CD4-positive, alpha-beta T cell treated with Interleukin-6 for 4 hours (primary cell): ENCODE measurements at places on chromosomes 2 and 18.

DNA sequence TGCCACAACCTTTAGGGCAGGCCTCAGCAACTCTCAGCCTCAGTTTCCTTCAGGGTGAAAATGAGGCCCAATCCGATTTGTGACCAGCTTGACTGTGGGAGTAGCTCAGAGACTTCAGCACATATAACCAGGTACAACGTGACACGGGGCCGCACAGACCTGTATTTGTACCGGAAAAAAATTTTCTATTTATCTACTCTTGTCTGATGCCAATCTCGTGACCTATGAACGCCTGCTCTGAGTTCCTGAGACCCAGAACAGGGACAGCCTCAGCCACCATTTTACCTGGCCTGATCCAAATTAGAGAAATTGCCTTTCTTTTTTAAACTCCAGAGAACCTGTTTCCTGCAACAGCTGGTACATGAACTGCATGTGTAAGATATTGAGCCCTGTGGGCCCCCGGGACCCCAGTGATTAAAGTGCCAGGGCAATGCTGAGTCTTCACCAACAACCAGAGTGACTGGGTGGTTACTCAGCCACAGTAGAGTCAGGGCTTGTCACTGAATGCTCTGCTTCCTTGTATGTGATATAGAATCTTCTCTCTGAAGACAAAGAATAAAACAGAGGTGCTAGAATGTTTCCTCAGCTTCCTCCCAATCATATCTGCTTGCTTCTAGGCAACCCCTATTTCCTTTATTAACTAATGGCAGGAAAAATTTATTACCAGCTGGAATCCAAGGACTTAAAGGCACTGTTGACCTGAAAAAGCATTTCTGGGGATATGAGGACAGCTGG is 47.8 kb upstream of the FZD7 start:
- no peak for DNase-seq

DNA sequence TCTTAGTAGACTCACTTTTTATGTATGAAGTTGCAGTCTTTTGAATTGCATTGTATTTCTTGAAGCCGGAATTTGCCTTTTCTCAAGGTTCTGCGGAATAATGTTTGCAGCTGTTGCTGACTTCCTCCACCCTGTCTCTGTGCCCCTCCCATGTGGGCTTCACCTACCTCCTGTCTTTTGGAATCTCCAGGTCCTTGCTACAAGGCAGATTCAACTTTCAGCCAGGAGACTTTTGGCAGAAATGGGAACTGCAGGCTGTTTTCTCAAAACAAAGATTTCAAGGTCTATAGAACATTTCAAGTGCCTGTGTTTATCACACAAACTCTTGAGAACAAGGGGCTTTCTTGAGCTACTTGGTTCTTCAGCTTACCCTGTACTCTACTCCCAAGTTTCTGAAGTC is 25.6 kb downstream of the ZNF236 start:
- DNase-seq = no peak

GRCh38 chr18:50072146-50072545 is 122.8 kb downstream of the MYO5B start:
- DNase-seq = no peak

DNA sequence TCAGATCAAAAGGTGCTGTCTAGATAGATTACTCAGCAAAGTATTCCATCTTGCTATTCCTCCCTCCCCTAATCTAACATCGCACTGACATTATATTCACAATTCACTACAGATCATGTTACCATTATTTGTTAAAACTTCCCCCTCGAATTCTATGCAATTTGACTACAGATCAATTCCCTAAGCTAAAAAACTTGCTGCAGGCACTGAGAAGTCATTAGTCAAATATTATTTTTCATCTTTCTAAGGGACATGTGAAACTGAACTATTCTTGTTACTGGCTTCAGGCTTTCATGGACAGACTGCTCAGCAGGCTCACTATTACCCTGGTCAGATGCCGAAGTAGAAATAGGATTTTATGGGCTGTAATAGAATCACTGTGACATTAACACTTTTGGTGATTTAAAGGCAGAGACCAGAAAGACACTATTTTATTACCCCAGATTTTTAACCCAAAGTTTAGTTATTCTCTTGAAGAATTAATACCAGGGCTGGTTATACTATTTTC is 15.1 kb downstream of the MYL1 start:
- DNase-seq = no peak

- DNase-seq = no peak
Observed at GRCh38 chr2:12006850-12007249, 260.4 kb downstream of the LPIN1 start.

GRCh38 chr2:47046271-47046670 is 108.8 kb downstream of the STPG4 start:
- no peak for DNase-seq

DNA sequence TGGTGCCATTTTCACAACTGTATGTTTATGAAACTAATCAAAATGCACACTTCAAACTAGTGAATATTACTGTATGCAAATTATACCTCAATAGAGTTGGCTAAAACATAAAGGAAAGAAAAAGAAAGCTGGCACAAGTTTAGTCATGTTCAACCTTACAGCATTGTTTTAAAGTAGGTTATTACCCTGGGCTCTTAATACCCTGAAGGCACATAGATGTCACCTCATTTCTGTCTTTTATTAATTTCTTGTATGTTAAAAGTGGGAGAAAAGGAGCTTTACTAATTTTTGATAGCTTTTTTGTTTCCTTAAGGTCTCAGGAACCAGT is 32.7 kb downstream of the TMEM131 start:
- DNase-seq = no peak
